ENCODE measurements at places on chromosomes 4 and X.

GRCh38 chrX:111435469-111435868, 23.5 kb upstream of the DCX start:
- no peak for DNase-seq

GRCh38 chr4:120557372-120557771, 365.2 kb downstream of the PRDM5 start:
- no peak for DNase-seq

GRCh38 chr4:110550260-110550659, 72.6 kb downstream of the PITX2 start:
- no peak for DNase-seq

GRCh38 chr4:149765630-149766029, 50.0 kb downstream of the IQCM start:
- DNase-seq = no peak

DNA sequence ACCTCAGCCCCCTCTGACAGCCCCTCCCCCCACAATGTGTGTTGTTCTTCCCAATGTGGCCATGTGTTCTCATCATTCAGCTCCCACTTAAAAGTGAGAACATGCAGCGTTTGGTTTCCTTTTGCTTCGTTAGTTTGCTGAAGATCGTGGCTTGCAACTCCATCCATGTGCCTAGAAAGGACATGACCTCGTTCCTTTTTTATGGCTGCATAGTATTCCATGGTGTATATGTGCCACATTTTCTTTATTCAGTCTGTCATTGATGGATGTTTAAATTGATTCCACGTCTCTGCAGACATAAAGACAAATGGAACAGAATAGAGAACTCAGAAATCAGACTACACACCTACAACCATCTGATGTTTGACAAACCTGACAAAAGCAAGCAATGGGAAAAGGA, 46.0 kb downstream of the ARX start:
- no peak for DNase-seq

- no peak for DNase-seq
Observed at GRCh38 chrX:143306991-143307937, 210.0 kb downstream of the SPANXN3 start.

DNA sequence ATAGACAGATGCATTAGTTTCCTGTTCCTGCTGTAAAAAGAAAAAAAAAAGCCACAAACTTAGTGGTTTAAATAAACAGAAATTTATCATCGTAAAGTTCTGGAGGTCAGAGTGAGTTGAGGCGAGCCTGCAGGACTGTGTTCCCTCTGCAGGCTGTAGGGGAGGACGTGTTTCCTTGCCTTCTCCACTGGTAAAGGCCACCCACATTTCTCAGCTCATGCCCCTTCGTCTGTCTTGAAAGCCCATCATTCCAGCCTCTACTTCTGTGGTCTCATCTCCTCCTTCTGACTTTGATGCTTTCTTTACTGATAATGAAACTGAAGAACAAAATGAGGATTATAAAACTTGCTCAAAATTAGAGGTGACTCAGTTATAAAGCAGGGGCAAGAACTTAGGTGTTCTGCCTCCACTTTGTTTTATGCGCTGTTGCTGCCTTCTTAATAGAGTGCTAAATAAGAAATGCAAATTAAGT, 143.0 kb downstream of the STIM2 start:
- no peak for DNase-seq

DNA sequence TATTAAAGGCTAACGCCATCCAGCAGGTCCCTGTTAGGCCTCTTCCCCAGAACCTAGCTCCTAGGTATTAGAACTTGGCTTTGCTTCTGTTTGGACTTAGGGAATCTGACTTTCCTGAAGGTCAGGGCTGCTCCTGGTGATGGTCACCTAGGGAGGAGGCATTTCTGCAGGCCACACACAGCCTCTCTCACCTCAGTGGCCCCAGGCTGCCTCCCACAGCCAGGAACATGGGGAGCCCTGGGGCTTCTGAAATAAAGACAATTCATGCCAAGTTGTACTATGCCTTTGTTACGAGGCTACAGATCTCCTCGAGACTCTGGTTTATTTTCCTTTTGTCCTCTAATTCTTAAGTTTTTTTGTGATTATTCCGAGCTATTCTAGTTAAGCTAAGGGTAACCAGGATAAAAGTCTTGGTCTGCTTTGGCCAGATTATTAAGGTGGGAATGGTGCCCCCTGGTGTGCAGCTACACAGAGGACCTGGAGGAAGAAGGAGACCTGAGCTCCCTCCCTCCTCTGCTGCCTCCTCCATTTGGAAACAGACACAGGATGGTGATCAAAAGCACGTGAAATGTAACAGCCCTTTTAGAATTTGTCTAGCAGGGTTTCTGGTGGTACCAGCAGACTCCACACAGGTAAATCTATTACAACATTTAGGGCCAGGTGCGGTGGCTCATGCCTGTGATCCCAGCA, 131.0 kb downstream of the DCLK2 start:
- no peak for DNase-seq

GRCh38 chr4:180634306-180634705, 1608.9 kb upstream of the TENM3 start:
- DNase-seq = no peak

- DNase-seq = no peak
Observed at GRCh38 chrX:71540801-71541200, 7.9 kb downstream of the OGT start.

- DNase-seq = no peak
Observed at GRCh38 chrX:129553619-129554288, 13.7 kb downstream of the OCRL start.

DNA sequence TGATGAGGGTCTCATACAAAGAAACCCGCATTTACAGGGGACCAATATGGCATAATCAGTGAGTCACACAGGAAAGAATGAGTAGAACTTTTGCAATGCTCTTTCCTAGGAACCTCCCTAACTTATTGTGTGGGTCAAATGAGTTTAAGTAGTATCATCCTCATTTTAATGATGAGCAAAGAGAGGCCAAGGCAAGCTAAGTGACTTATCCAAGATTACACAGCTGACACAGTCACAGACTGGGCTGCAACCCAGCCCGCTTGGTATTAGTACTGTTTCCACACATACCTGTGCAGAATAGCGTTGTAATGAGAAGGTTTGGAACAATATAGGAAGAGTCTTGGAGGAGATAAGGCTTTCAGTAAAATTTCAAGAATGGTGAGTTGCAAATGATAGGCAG, 91.0 kb upstream of the PPP1R2C start:
- no peak for DNase-seq

- no peak for DNase-seq
Observed at GRCh38 chr4:170271723-170272122, 182.0 kb upstream of the AADAT start.

DNA sequence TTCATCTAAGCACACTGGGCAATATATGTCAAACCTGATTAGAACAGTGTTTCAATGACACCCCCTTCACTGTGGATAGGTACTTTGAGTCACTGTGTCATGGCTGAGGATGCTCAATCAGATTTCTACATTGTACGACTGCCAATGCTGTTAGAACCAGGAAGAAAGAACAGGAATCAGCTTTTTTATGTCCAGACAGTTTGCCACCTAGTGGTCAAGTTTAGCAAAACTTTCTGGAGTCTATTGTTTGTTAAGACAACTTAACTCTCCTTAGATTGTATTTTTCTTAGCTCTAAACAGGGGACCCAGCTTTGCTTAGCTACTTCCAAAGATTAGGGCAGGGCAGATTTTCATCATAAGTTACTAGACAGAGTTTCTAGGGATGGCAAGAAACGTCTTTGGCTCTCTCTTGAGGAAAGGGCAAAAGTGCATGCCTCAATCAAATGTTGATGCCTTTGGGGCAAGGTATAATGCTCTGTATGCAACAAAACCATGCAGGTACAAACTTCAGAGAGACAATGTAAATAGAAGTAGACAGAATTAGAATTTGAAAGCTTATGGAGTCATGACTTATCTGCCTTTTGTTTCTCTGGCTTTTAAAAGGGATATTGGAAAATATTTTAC, 40.5 kb upstream of the BMP3 start:
- DNase-seq = no peak

All from stimulated activated CD8-positive, alpha-beta memory T cell treated with anti-CD3 and anti-CD28 coated beads, Interleukin-12 subunit alpha, Interleukin-12 subunit beta, amount 100 ng/mL, for 4 hours (primary cell).